Activated CD4-positive, alpha-beta T cell treated with anti-CD3 and anti-CD28 coated beads, Interleukin-2, amount 50 U/mL, for 16 hours (primary cell): ENCODE measurements at places on chromosomes 12 and 14.

DNA sequence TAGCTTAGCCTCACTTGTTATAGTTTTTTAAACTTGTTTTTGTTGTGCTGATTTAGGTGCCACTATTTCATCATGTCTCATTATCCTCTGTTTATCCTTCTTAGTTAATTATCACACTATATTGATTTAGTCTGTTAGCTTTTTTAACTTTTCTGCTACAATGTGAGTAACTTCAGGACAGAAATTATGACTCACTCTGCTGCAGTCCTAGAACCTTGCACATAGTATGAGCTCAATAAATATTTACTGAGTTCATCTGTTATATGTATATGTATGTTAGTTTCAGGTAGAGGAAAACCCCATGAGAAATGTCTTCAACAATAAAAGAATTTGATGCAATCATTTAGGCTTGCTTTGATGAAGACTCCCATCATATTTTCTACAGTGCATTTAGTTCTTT, 224.3 kb upstream of the NAV3 start:
- no peak for DNase-seq

DNA sequence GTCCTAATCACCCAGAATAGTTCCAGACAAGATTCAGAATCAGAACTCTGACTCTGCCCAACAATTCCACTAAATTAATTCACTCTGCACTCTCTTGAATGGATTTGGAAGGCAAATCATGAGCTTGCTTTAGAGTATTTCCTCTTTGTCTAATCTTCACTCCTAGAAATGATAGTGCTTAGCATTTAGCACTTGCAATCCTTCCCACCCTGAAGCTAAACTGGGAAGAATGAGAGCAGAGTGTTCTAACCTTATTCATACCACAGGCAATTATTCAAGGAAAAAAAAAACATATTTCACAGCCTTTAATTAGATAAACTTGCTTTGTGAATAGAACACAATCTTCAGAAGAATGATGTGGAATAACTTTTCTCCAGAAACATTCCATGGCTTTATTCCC, 264.6 kb downstream of the PAWR start:
- no peak for DNase-seq

DNA sequence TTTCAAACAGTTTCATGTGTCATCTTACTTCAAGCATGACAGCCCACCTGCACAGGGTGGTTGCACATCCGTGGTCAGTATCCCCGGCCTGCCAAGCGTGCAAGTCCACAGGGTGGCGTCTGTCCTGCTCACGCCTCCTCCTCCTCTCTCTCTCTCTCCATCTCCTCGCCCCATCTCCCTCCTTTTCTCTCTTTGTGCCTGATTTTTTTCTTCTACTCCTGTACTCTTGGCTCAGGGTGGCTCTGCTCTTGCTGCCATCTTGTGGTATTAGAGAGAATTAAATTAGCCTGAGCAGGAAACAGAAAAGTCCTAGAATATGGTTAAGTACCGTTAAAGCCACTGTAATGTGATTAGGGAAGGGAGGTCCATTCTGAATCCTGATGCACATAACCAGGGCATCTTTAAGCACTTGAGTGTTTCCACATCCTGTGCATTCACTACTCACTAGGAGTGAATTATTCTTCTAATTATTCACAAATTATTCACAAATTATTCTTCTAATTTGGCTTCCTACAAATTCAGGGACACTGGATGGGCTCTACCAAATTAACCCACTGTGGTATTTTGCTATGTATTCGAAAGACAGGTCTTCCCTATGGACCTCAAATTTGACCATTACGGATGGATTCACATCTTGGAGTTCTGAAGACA, 25.5 kb upstream of the DTX1 start:
- DNase-seq = peak; percentile 12

DNA sequence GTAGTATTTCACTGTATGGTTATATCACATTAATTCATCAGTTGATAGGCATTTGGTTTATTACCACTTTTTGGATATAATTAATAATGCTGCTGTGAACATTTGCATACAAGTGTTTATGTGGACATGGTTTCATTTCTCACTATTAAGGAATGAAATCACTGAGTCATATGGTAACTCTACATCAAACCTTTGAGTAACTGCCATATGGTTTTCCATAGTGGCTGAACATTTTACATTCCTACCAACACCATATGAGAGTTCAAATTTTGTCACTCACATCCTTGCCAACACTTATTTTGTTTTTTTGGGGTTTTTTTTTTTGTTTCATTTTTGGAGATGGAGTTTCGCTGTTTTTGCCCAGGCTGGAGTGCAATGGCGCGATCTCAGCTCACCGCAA, 30.2 kb upstream of the EAPP start:
- no peak for DNase-seq

DNA sequence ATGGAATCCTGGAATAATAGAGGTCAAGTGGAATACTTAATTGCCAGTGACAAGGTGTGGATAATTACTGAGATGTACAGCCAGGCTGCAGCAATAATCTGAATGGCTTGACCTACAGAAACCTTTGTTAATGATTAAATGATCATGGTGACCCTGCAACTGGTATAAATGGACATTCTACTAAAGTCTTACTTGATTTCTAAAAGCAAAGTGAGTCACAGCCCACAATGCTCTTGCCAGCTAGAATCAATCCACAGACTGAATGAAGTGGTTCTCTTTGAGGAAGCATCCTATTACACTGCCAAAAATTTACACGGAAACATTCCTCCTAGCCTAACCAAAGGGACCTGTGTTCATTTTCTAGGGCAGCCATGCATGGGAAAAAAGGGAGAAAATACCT, 518.5 kb downstream of the SOX5 start:
- no peak for DNase-seq

- DNase-seq = no peak
Measured at GRCh38 chr12:32437095-32437515, 37.7 kb downstream of the FGD4 start.

DNA sequence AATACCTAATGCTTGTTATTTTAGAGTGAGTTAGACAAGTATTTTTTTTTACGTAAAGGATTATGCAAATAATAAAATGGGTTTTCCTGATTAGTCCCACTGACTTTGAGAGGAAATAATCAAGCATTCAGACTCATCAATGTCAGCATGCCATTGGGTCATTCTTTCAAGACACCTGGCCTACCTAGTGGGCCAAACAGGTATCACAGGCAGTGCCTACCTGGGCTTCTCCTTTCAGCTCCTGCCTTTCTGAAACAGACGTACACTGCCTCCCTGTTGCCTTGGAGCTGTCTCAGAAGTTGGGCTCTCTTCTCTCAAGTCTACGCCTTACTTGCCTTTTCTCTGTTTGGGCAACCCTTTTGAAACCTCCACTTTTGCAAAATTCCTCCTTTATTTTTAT, 545.6 kb downstream of the SNAPC1 start:
- no peak for DNase-seq

DNA sequence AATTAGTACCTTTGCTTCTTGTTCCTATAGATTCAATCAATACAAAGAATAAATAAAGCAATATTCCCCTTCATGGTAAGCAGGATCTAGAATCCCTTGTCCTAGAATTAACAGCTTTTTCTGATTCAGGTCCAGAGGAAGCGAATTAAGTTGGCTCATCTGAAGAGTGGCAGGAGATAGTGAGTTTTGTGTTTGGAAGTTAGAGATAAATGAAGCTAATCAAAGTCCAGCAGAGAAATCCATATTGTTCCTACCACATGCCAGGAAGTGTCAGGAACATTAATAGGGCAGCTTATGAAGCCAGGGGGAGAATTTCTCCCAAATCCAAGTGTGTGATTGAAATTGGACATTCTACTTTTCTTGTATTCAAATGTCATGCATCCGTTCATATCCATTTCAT, 13.9 kb downstream of the CAPZA3 start:
- DNase-seq = no peak

- no peak for DNase-seq
Measured at GRCh38 chr12:47560415-47560814, 145.4 kb downstream of the RPAP3 start.

- no peak for DNase-seq
Measured at GRCh38 chr12:132056951-132057350, 87.2 kb downstream of the DDX51 start.

DNA sequence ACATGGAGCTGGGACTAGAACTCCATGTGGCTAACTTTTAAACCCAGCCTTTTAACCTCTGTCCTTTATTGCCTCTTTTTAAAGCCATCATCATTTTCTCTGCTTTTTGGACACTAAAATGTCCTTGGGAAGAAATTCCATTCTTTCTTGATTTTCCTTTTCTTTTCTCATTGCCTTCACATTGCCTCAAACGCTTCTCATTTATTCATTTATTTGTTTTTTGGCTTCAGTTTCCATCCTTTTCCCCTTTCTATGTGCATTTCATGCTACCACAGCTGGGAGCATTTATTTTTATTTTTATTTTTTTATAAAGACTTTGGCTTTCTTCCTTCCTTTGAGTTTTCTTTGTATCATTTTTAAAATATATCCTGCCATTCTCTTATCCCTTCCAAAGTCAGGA, 212.2 kb downstream of the DACT1 start:
- no peak for DNase-seq

- no peak for DNase-seq
Measured at GRCh38 chr14:102929241-102930137, 7.0 kb downstream of the AMN start.

DNA sequence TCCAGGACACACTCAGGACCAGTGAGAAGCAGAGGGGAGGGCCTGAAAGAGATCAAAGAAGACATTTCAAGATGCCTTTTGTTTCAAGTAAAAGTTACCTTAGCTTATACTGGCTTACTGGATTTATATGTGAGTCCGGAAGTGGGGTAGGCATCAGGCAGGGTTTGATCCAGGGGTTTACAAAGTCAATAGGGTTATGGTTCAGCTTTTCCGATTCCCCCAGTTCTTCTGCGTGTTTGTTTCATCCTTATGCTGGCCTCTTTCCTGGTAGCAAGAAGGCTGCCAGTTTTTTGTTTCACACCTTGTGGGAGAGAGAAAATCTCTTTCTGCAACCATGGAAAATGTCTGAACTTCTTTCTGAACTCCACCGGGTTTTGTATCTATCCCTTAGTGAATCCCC, 126.3 kb downstream of the ESRRB start:
- DNase-seq = no peak

- DNase-seq = no peak
Measured at GRCh38 chr12:111178181-111179081, 190.5 kb downstream of the PHETA1 start.

DNA sequence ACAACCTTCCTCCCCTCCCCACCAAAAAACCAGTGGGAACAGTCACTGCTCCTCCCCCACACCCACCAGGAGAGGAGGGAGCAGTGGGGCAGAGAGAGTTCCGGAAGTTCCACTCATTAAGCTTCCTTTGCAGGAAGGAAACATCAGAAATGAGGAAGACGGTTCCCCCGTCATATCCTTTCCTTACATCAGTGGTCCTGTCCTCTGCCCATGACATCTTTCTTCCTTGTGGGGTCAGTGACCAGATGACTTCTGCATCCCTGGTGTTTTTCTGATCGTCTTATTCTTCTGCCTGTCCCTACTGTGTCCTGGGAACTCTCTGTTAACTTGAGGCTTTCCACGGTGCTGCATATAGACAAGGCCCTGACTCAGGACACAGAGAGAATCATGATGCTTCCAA, 40.8 kb upstream of the SPTLC2 start:
- no peak for DNase-seq

DNA sequence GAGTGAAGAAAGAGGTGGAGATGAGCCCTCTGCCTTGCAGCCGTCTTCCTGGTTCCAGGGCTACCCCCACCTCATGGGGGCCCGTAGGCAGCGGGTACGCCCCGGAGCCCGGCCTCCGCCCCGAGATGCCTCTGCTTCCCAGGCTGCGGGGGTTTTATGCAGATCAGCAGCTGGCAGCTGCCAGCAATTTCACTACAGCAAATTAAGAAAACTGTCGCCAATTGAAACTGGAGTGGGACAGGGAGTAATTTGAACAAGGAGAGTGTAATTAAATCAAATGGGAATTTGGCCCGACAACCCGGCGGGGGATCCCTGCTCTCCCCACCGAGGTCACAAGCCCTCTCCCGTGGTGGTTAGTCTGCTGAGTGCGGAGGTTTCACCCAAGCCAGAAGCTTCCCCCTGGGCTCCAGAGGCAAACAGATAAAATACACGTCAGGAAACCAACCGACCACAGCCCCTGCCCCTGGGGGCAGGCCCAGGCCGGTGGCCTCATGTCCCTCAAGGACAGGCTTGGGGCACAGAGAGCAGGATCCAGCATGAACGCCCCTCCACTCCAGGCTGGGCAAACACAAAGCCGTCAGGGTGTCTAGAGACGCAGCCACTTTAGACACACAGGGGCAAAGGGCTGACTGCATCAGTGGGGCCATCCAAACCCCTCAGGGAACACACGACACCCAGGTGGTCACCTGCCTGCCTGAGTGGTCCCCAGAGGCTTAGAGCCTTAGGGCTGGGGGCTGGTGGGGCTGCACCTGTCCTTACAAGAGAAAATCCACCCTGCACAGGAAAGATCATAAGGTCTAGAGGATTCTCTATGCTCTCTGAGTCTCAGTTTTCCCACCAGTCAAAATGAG, 53.8 kb downstream of the TESC start:
- no peak for DNase-seq

GRCh38 chr12:30016540-30017055, 232.9 kb upstream of the TMTC1 start:
- DNase-seq = no peak

DNA sequence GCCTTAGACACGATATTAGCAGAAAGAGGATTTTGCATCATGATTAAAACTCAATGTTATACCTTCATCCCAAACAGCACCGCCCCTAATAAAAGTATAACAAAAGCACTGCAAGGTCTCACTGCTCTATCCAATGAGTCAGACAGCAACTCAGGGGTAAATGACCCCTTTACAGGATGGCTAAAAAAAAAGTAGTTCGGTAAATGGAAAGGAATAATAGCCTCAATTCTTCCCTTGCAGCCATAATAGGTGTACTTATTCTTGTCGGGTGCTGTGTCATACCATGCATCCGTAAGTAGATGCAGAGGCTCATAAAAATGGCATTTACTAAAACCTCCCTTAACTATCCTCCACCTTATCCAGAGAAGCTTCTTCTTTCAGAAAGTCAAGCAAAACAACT, 53.9 kb upstream of the AP4S1 start:
- no peak for DNase-seq

- peak; percentile 29 for DNase-seq
Measured at GRCh38 chr14:64502456-64502855, 1.2 kb downstream of the ZBTB25 start.

GRCh38 chr12:20592556-20592955, 102.6 kb upstream of the SLCO1C1 start:
- no peak for DNase-seq

GRCh38 chr12:123971770-123972456, 718 bp downstream of the CCDC92 start:
- DNase-seq = peak; percentile 38

DNA sequence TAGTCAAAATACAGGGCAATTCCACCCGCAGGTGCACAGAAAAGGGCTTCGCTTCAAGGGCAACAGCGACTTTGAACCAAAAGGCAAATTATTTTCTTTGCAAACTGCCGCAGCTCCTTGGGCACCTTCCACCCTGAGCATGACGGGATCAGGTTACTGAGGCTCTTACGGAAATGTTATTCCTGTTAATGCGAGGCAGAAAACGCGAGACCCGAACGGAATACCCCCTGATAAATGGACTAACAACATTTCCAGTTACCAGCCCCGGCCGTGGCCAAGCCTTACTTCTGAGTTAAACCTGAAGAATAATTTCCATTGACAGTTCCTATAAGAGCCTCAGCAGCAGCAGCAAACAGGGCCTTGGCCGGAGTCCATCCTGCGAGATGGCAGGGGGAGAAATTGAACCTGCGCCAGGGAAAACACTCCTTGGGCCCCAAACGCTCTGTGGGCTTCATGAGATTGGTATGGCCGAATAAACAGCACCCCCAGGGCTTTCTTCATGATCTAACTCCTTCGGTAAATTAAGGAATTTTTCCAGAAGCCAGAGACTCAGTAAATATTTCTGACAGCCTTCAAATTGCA, 70.0 kb upstream of the DICER1 start:
- no peak for DNase-seq
